ENCODE measurements at places on chromosomes 4 and X.

DNA sequence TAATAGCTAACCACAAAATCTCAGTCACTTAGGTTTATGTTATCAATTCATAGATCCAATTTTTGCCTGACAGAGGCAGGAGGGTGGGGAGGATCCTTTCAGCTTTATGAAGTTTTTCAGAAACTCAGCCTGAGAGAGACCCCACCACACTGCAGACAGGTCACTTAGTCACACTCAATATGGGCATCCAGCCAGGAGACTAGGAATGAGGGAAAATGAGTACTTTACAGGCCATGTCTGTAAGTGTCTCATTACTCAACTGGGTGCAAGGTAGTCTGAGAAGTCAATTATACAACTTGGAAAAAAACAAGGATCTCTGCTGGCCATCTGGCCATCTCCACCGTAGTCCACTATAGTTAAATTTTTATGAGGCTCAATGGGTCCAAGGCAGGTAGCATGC, 365.9 kb downstream of the INPP4B start:
- no peak for DNase-seq

DNA sequence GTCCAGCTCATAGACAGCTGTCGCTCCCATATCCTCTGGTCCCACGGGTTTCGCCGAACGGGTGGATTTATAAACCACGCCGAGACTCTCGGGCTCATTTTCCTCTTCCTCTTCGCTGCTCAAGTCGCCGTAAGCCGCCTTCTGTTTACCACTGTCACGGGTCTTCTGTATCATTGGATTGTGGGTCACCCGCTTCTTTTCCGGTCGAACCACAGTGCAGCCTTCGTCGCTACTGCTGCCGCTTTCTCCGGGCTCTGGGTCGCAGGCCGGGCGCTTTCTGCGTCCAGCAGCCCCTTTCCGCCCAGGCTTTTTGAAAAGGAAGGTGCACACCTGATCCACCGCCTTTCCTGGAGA, 311 bp downstream of the RNF113A start:
- no peak for DNase-seq

- no peak for DNase-seq
These were observed 45.3 kb downstream of the RPA4 start for GRCh38 chrX:96929036-96929435.

- DNase-seq, result no peak
These were observed 1009.1 kb upstream of the IGFBP7 start for GRCh38 chr4:58119298-58119697.

DNA sequence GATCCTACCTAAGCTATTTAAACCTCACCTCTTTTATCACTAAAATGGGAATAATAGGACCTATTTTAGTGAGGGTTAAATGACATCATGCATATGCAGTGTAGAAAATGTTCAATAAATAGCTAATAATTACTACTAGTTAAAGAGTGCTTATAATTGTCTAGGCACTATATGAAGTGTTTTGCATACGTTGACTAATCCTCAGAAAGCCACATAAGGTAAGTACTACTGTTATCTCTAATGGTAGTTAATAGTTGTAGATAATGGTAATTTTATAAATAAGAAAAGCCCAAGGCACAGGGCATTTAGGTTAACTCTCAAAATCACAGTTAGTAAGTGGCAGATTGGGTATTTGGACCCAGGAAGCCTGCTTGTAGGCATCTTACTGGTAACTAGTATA, 47.4 kb upstream of the BOD1L1 start:
- DNase-seq, result no peak

DNA sequence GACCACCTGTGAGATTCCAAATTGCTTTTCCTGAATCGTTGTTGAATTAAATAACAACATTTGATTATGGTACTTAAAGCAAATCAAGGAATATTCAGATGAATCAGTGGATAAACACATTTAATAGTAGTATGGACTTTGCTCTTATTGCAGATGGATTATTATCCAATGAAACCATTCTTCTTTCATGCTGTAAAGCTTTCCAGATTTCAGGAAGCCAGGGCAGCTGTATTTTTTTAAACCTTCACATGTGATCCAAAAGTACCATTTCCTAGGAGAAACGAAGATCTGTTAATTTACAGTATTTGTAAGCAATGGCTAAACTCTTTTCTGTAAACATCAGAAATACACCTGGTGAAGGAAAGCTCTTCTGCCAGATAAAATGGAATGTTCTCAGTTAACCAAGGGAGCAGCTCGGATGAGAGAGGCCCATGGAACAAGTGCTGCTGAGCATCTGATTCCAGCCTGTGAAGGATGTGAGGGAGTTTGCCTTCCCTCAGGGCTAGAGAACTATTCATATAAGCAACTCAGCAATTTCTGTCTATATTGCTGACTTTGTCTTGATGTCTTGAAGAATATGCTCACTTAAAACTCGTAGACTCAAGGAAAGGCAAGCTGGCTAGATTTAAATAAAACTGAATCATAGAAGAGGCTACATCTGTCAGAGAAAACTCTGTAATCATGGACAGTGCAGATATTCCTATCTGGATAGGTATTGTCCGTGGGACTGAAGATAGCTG, 94.4 kb upstream of the LIMCH1 start:
- no peak for DNase-seq
